ENCODE measurements at places on chromosomes 1 and 21. TPM values are rescaled to one million over a fixed set of nuclear protein-coding genes. Genes with fewer than 3 reads are reported as not detected.

The RGS16 gene
- 7.3 TPM for polyA plus RNA-seq

The SLC16A4 gene
- polyA plus RNA-seq: 6.1 TPM

The RPS6KC1 gene
- 24.1 TPM for polyA plus RNA-seq

The ATP1A2 gene
- polyA plus RNA-seq: 7.7 TPM

The SPOCD1 gene
- polyA plus RNA-seq: 0.49 TPM

The B3GALNT2 gene
- 24.1 TPM for polyA plus RNA-seq

The SSBP3 gene
- 108 TPM for polyA plus RNA-seq

The CYP4Z1 gene
- polyA plus RNA-seq: 0.43 TPM

The CFHR2 gene
- polyA plus RNA-seq: not detected

The LEFTY2 gene
- polyA plus RNA-seq: 1.8 TPM

The MYBPHL gene
- 0.42 TPM for polyA plus RNA-seq

The HENMT1 gene
- 13.5 TPM for polyA plus RNA-seq

The SHE gene
- polyA plus RNA-seq: 25.3 TPM

The DNM3 gene
- polyA plus RNA-seq: 5.2 TPM

The ZNF648 gene
- 0.09 TPM for polyA plus RNA-seq
